Sciatic nerve (tissue), 2 donors: ENCODE measurements at places on chromosomes 6 and 20. TPM values are rescaled to one million over a fixed set of nuclear protein-coding genes. Genes with fewer than 3 reads are reported as not detected.

SRXN1 gene
- 15.4 TPM for total RNA-seq

DNA sequence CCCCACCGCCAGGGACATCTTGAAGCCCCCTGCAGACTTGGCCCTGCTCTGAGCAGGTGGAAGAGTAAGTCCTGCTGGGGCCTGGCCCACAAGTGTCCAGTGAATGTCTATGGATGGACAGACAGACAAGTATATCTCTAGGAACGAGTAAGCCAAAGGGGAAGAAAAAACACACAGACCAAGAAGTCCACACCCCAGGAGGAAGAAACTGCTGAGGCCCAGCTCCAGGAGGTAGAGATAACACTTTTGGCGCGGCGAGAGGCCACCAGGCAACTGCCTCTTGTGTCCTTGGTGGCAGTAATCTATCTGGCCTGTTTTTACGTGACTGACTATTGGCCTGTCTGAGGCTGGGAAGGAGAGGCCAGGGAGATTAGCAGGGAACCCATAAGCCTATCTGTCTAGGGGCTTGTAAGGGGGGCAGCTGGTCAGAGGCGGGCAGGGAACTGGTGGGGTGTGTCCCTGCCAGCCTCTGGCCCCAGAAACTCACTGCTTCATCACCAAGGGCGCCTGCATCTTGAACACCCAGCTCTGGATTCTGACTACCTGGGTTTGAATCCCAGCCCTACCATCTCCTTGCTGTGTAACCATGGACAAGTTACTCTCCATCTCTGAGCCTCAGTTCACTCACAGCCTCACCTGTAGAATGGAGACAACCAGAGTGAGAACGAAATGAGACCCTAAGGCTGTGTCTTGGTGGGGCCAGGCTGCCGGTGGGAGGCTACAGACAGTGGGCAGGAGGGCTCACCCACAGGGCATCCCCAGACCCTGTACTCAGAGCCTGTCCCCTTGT is 31.3 kb downstream of the C20orf203 start:
- DNase-seq, result no peak

CALHM6 gene
- total RNA-seq, result 5.5 TPM

- no peak for DNase-seq
Observed at GRCh38 chr20:58458342-58459057, 56.7 kb downstream of the APCDD1L start.

KAT14 gene
- total RNA-seq, result 14.4 TPM

DNA sequence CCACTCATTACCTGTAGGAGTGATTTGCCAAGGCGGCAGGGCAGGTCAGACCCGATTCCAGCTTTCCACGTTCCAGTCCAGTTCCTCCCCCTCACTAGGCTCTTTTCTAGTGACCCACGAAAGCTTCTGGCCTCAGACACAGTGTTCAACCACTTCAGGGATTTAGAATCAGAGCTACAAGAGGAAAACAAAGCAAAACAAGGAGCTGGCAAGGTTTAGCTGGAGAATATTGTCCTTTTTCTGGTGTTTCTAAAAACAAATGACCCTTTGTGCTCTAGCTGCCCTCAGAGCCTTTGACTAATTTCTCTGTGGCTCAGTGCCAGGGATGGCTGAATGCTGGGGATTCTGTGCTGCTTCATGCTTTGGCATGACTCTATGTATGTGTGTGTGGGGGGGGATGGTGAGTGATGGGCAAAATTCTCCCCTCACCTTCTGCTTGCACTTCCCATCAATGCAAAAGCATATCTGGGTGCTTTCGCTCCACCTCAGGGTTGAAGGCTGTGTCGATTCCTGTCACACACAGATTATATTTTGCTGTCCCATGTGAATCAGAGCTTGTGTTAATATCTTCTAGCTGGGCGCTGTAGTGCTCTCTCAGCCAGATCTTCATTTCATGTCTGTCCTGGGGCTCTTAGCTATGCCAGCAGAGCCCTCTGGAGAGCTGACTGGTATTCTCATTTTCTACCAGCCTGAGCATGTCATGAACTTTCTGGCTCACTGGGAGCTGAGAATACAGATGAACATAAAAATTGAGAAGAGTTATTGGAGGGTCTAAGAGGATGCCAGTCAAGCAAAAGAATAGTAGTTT is 19.3 kb upstream of the NEDD9 start:
- peak; percentile 86 for DNase-seq

GRCh38 chr20:58668901-58669286 is 17.8 kb downstream of the STX16 start:
- no peak for DNase-seq

RAET1L gene
- not detected for total RNA-seq
